ENCODE measurements at places on chromosomes 7 and 10.

GRCh38 chr7:14765731-14766130 is 136.8 kb downstream of the DGKB start:
- DNase-seq = no peak

- DNase-seq = no peak
Measured at GRCh38 chr7:91789086-91789485, 91.4 kb downstream of the MTERF1 start.

DNA sequence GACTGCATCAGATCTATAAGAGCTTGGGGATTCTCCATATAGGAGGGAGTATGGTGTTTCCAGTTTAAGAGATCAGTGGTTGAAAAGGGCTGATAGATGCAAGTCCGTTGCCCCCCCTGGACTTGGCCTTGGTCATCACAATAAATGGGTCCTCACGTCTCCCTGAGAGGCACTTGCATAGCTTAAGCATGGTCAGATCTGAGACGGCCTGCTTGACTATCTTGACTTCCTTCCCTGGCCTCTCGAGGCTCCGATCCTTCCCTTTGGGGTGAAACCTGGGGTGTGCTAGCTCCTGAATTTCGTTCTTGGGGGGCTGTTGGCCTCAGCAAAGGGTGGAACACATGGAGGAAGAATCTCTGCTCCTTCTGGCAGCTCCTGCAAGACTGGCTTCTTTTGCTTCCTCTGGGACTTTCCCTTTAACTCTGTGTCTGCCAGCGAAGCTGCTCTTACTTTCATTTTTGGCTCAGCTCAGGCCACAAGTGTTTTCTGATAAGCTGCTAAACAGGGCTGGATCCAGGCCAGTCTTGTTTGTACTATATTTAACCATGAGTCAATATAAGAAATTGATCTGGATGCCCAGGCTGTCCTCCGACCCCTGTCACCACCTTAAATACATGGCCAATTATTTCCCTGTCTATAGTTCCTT is 11.2 kb upstream of the ZNF485 start:
- no peak for DNase-seq

- DNase-seq = no peak
Measured at GRCh38 chr10:70430493-70431445, 10.7 kb downstream of the NODAL start.

DNA sequence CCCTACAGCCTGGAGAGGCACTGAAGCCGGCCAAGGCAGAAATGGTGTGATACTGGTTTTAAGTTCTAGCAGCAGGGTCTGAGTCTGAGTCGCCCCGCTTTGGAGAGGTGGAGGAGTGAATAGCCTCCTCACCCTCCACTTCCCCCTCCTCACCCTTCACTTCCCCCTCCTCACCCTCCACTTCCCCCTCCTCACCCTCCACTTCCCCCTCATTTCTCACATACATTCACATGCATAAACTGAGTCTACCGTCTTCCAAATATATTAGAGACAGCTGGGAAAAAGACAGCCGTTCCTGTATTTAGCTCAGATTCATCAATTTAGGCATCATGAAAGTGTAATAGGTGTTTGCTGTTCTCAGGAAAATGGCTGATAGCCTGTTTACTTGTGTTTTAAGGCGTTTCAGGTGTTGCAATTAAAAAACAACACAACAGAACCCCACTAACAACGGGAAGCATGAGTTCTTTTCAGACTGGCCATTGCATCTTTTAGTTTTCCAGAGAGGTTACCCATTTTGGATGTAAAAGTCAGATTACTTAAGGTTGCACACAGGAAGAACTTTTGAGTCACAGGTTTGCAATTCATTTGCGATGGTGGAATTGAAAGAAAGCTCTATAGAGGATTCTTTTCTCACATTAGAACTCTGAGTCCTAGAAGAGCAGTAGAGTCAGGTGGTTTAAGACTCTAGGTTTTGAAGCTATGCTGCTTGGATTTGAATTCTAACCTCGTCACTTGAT is 861 bp downstream of the NRBF2 start:
- DNase-seq = no peak

GRCh38 chr10:132503581-132504421 is 33.8 kb upstream of the INPP5A start:
- no peak for DNase-seq

- DNase-seq = no peak
Measured at GRCh38 chr7:28747404-28747803, 210.7 kb downstream of the TRIL start.

GRCh38 chr10:120455606-120456005 is 1.4 kb upstream of the PLPP4 start:
- no peak for DNase-seq

GRCh38 chr10:28674782-28675181 is 2.5 kb upstream of the BAMBI start:
- DNase-seq = no peak

Measured in D341Med (cell line).